HCEC 1CT (cell line): ENCODE measurements at places on chromosomes 5 and 9.
A peak's percentile ranks its signal among the peaks of the same experiment; 100 is the strongest.

- no peak for DNase-seq
Measured at GRCh38 chr5:123097871-123098735, 9.1 kb downstream of the PRDM6 start.

DNA sequence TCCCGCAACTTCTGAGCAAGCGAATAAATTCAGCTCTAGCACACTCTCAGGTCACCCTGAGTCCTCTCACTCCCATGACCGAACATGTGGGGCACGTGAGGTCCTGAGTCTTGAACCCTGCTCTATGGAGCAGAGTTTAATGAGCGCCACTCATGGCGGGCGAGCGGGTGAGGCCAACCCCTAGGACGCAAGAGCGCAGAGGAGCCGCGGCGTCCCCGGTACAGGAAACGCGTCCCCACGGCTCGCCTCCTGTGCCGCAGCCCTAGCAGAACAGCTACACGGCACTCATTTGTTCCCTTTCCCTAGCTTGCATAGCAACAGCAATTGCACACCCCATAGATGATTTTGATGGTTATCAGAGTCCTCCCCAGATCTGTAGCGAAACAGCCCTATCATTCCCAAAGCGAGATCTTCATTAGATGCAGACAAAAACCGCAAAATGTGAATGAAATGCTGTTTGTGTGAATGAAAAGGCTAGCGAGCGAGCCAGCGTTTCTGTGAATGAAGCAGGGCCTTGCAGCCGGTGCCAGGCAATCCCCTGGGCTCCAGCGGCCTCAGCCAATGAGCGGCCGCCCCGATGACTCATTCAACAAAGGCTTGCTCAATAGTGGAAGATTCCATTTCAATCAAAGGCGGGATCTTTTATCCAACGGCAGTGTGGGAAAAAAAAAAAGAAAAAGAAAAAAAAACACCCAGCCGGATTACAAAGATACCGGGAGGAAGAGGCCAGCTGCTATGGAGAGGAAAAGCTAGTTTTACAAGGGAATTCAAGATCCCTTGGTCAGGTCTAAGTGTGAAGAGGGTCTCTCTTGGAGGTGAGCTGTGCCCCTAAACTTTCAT is 1.5 kb upstream of the SHC3 start:
- DNase-seq: peak; percentile 98

- no peak for DNase-seq
Measured at GRCh38 chr9:82356131-82356530, 367.6 kb downstream of the SPATA31D1 start.

GRCh38 chr5:54217826-54218503 is 92.4 kb downstream of the ARL15 start:
- DNase-seq: peak; percentile 61
